SHP77 (cell line): ENCODE measurements at places on chromosomes 6 and 20.

DNA sequence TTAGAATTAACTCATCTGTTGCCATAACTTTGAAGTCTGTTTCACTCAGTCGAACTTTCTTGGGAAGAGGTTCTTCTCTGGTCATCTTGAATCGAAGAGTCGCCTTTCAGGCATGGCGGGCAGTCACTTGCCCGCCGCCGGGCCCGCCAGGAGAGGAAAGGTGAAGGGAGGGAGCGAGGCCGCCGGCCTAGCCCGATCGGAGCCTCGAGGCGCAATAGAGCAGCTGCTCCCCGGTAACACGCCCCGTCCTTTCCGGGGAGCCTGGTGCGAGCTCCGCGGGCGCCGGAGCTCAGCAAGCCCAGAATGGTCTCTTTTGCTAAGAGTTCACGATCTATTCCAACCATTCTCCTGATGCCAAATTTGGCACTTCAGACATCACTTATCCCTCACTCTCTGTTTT, 591.8 kb downstream of the TFAP2B start:
- no peak for DNase-seq

DNA sequence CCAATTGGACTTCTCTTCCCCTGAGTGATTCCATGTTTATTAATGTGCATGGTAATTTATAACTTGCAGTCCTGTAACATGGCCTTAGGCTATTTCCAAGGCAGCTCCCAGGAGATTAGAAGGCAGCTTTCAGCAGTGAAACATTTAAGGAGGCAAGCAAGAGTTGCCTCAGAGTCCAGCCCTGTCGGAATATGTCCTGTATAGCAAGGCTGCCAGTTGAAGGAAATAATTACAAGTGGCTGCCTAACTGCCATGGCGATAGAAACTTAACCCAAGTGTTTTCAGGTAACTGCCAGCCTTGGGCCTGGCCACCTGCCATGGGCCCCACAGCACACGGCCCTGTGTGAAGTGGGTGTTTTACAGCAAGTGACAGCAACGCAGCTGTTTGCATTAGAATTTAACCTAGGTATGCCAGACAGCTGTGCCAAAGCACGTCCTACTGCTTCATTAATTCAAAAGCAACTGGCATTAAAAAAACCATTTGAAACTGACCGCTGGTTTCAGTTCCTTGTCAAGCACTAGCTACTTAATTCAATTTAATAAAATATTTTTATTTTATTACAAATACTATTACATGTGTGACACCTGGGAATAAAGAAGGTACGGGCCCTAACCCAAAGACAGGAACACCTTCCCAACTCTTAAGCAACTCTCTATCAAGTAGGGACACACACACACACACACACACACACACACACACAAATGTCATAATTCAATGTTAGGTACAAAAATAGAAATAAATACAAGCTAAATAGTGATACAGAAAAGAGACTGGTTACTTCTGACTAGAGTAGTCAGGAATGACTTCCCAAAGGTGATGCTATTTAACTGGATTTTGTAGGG, 151.8 kb upstream of the HEY2 start:
- DNase-seq, result peak; percentile 84

GRCh38 chr20:2578475-2579192, 42.3 kb downstream of the TMC2 start:
- peak; percentile 79 for DNase-seq

- no peak for DNase-seq
These were observed 37.1 kb upstream of the B4GALT5 start for GRCh38 chr20:49750611-49751396.

GRCh38 chr6:26026833-26027490, 60.3 kb upstream of the HFE start:
- peak; percentile 95 for DNase-seq

GRCh38 chr6:169371344-169372127, 117.9 kb upstream of the THBS2 start:
- no peak for DNase-seq

- DNase-seq, result no peak
These were observed 22.4 kb upstream of the ILRUN start for GRCh38 chr6:34718976-34719375.

GRCh38 chr6:43035495-43036194, 14.2 kb downstream of the RRP36 start:
- DNase-seq, result no peak

DNA sequence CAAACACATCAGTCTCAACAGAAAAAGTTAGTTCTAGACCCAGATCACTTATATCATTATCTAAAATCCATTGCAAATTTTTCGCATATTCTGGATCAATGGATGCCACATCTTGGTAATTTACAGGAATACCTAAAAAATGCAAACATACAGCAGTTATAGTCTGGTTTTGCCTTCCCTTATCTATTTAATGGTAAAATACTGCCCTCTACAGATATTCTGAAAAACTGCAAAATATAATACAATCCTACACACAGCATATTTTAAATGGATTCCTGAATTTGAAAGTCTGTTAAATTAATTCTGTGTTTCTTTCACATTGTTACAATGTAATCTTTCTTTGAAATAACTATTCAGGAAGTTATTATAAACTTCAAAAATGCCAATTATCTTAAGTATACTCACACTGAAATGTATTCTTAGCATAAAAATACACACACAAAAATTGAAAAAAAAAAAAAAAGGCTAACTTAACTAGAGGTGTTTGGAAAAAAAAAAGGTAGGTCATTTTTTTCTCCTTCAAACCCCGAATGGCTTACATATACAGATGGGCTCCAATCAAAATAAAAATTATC, 88.4 kb downstream of the HACE1 start:
- DNase-seq, result no peak

- no peak for DNase-seq
These were observed 144.9 kb downstream of the SH3BGRL2 start for GRCh38 chr6:79776076-79776475.

- no peak for DNase-seq
These were observed 47.0 kb upstream of the NT5E start for GRCh38 chr6:85402922-85403321.

GRCh38 chr20:775679-776135, 7.4 kb upstream of the SLC52A3 start:
- no peak for DNase-seq
